ENCODE measurements at places on chromosomes 3 and 15.

DNA sequence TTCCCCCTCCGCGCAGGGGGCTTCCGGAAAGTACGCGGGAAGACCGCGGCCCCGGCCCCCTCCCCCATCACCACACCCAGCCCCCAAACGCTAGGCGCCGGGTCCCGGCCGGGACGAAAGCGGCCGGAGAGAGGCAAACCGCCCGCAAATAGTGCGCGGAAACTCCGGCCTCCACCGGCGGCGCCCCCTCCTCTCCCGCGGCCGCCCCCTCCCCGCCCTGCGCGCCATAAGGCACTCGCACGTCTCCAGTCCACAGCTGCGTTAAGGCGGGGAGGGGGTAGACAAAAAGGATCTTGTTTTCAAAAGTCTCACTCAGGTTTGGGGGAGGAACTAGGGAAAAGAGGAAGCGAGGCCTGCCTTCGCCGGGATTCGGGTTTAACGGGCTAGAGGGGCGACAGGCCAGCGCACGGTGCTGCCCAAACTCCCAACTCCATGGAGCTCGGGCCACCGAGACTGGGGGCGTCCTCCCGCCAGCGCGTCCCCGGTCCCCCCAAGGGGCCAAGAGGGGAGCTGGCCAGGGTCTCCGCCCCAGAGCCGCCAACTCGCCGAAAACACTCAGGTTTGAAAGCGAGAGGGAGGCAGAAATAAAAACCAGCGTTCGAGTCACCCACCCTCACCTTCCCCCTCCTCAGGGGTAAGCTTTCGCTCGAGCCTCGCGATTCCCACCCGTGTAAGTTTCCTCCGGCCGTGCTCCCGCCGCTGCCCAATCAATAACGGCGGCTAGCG lies 1.8 kb downstream of the ANP32A start:
- DNase-seq: no peak

DNA sequence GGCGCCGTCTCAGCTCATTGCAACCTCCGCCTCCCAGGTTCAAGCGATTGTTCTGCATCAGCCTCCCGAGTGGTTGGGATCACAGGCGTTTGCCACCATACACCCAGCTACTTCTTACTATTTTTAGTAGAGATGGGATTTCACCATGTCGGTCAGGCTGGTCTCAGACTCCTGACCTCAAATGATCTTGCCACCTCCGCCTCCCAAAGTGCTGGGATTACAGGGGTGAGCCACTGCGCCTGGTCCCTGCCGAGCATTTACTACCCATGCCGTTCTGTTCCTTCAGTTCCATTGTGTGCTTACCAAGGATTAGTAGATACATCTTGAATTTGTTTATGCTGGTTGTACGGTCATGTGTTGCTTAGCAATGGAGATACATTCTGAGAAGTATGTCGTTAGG lies 10.3 kb downstream of the CHD2 start:
- DNase-seq: no peak

- DNase-seq: no peak
Measured at GRCh38 chr15:41819455-41820050, 8.3 kb upstream of the JMJD7 start.

DNA sequence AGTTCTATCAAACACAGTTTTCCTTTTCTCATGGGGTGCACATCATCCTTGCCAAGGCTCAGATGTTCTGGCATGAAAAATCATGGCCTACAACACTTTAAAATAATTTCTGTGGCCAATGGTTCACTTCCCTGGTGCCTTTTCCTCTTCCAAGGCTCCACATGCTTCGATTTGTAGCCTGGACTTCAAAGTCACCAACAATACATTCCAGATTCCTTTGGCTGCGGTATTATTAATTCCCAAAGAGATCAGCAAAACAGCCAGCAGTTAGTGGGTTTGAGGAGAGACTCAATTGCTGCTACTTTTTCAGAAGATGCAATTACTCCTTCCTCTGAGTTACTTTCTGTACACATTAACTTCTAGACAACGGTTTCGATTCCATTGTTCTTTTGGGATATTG lies 80.3 kb upstream of the CCDC80 start:
- no peak for DNase-seq

GRCh38 chr3:101936419-101937356 lies 87.4 kb downstream of the NFKBIZ start:
- no peak for DNase-seq

DNA sequence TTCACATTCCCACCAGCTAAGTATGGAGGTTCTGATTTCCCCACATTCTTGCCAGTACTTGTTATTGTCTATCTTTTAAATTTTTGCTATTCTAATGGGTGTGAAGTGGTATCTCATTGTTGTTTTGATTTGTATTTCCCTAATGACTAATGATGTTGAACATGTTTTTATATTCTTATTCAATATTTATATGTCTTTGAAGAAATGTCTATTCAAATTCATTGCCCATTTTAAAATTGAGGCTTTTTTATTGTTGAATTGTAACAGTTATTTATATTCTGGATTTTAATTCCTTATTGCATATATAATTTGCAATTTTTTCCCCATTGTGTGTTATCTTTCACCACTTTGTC lies 255.3 kb downstream of the EDEM1 start:
- DNase-seq: no peak

- no peak for DNase-seq
Measured at GRCh38 chr3:171311784-171312183, 148.4 kb downstream of the TNIK start.

DNA sequence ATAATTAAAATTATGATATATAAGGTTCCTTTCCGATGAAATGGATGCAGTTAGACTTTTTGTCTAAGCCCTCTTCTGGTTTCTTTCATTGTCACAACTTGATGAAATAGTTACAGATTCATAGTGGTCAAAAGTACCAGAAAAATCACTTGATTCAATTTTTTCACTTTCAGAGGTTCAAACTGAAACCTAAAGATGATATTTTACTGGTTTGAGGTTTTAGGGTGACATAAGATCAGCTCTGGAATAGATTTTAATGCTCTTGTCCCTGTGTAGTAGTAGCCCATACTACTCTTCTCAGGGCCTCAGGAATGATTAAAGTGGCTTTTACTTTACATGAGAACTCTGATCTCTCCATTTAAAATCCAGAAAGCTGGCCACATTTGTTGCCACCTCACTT lies 479.1 kb upstream of the ZNF717 start:
- DNase-seq: no peak

DNA sequence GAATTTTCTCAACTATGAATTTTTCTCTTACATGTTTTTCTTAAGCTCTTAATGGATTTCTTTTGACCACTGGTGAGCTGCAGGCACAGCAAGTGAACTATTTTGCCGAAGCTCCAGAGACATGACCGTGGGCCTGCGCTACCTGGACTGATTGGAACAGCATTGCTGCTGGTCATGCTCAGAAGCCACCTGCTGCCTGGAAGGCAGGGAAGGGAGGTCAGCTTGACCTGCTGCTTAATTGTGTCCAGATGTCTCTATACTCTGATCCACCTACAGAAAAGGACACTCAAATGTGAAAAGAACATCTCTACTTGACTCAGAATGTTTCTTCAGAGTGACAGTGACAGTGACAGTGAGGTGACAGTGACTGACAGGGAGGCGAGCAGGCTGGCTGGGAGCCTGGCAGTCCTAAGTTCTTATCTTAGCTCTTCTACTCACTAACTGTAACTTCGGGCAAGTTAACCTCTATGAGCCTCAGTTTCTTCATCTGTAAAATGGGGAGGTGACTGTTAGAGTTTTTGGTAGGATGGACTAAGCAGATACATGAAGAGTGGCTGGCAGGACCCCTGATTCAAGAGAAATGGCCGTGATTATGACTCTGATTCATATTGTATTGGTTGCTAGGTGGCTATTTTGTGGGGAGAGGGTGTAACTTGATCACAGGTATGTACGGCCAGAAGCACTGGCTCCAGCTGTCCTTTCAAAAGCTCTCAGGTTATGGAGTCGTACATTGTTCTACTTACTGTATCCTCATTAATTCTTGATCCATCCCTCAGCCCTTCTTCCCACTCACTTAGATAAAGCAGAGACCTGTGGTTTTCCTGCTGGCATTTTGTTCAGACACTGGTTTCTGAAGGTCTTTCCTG lies 54.8 kb upstream of the DLG1 start:
- no peak for DNase-seq

DNA sequence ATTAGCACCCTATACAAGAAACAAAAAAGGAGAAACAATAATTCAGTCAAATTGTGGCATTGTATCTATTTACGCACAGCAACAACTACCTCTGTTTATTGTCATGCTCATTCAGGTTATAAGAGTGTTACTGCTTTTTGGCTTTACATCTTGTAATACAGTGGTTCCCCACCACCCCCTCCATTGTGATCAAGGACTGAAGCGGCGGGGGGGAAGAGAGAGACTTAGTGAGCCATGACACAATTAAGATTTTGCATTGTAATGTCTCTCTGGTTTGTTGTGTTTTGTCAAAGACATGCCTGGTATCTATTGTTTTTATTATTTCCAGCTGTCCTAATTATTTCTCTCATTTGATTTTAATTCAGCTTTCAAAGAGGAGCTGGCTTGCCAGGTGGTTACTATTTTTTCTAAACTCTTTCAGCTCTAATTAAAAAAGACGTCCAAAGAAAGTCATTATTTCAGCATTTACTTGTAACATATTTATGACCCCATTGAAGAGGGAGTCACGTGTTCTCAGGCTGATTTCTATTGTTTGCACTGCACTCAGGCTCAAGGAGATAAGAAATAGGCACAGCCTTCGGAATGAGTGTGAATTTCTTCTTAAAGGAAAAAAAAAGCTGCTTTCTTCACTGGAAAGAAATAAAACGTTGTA lies 234.4 kb upstream of the TBL1XR1 start:
- no peak for DNase-seq

- no peak for DNase-seq
Measured at GRCh38 chr15:41919201-41919820, 25.5 kb upstream of the SPTBN5 start.

DNA sequence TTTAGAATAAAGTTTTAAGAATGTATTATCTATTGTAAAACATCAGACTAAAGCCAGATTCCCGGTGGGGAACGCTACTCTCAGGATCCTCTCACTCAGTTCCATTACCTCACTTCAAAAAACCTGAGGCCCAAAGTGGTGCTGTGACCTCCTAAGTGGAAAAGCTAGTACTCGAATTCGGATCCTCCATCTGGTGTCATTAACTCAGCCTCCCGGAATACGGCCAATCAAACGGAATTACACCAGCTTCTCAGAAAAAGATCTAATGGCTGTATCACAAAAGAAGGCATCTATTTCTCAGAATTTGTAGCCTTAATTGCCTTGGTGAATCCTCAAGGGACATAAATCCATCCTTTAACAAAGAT lies 627 bp downstream of the ACAD11 start:
- no peak for DNase-seq

GRCh38 chr3:60440869-60441268 lies 810.4 kb downstream of the FHIT start:
- no peak for DNase-seq

Data from NCI-H1694 (cell line).